ENCODE measurements at places on chromosomes 13 and 19.
A peak's percentile ranks its signal among the peaks of the same experiment; 100 is the strongest.

- DNase-seq, result no peak
Observed at GRCh38 chr19:49338691-49339300, 3.6 kb downstream of the CD37 start.

DNA sequence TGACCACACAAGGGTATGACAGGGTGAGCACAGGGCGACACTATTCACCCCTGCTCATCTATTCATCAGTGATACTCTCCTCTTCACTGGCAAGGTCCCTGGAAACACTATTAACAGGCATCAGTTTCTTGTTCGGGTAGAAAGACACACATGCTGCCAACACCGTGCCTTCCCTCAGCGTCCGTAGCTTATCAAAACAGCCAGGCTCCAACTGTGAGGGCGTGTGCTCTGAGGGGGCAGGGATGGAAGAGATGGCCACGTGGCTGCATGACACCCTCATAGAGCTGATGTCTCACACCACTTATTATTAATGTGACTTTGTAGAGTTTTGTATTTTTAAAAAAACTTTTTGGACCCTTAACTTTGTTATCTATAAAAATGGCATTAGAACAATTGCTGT lies 160.3 kb downstream of the ITGBL1 start:
- no peak for DNase-seq

DNA sequence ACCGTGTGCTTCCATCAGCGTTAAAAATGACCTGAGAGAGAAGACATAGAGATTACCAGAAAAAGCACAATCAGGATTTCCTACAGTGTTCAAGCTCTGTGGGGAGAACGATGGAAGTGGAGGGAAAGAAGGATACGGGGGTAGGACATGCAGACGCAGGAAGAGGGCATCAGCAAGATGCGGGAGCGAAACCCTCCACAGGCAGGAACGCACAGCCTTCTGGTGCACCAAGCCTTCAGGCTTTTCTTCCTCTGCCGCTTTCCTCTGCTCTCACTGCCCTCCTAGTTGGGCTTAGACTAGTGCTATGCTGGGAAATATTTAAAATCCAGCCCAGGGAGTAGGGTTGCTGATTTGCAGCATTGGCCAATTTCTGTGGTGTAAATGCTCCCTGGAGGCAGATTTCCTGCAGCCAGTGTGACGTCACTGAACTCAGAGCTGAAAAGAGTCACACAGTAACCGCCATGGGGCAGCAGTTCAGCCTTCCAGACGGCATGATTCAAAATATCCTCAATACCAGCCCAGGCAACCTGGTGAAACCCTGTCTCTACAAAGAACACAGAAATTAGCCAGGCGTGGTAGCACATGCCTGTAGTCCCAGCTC lies 205.1 kb upstream of the SOX1 start:
- no peak for DNase-seq

DNA sequence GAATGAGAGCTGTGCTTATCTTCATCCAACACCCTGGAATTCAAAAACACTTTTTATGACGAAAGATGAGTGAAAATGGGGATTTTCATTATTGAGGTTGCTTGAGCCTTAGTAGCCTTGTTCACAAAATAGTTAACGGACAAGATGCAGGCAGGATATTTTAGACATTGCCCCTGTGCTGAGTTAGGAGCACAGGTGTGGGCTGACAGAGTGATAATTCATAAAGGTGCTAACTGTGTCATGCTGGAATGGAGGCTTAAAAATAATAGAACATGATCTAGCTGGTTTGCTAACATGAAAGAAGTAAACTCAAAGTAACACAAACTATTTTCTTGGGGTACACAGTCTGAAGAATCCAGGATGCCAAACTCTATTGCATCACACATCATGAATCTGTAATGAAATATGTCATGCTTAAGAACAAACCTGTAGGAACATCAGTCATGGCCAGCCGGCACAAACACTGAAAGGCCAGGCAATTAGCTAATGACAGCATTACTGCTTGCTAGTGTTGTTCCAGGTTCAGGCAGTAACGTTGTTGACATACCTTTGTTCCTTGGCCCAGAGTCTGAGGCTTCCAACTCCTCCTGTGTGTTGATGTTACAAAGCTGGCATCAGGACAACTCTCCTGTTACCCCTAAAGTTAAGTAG lies 55.3 kb downstream of the FRY start:
- no peak for DNase-seq

GRCh38 chr13:111492341-111492950 lies 172.0 kb downstream of the TEX29 start:
- no peak for DNase-seq

DNA sequence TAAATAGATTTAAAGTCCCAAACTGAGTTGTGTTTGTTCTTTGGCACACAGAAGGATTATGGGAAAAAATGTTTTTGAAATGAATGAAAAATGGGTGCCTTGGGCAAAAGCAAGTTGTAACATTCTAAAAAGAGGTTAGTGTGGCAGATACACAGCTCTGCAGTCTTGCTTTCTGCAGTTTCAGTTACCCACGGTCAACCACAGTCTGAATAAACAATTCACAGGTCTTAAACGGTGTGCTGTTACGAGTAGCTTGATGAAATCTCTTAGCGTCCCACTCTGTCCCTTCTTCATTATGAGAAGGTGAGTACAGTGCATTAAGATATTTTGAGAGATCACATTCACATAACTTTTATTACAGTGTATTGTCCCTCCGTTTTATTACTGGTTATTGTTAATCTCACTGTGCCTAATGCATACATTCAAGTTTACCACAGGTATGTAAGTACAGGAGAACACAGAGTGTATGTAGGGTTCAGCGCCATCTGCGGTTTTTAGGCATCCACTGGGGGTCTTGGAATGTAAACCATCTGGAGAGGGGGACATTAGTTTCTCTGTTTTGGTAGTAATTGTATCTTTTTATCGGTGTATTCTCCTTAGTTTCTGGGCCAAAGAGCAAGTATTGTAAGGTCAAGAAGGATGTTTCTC lies 8.1 kb downstream of the FARP1 start:
- no peak for DNase-seq

GRCh38 chr19:1481224-1481892 lies 2.3 kb upstream of the C19orf25 start:
- DNase-seq, result no peak

- DNase-seq, result no peak
Observed at GRCh38 chr13:33707449-33707848, 110.5 kb upstream of the RFC3 start.

- no peak for DNase-seq
Observed at GRCh38 chr13:110001670-110002275, 215.4 kb upstream of the IRS2 start.

DNA sequence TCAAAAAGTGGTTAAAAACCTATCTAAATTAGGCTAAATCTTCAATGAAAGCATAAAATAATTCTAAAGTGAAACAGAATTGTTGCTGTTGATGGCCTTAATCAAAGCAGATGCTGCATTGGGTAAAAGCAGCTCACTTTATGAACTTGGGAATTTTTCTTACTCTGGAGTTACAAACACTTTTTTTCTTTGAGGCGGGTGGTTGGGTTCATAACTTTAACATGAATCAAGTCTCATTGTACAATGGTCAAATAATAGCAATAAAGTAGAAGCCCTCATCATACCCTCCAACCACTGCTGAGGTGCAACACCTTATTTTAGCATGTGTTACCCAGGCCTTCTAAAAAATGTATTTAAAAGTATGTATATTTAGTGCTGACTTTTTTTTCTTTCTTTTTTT lies 29.1 kb downstream of the NUP58 start:
- no peak for DNase-seq

- peak; percentile 80 for DNase-seq
Observed at GRCh38 chr19:53844849-53845246, 20.7 kb upstream of the NLRP12 start.

DNA sequence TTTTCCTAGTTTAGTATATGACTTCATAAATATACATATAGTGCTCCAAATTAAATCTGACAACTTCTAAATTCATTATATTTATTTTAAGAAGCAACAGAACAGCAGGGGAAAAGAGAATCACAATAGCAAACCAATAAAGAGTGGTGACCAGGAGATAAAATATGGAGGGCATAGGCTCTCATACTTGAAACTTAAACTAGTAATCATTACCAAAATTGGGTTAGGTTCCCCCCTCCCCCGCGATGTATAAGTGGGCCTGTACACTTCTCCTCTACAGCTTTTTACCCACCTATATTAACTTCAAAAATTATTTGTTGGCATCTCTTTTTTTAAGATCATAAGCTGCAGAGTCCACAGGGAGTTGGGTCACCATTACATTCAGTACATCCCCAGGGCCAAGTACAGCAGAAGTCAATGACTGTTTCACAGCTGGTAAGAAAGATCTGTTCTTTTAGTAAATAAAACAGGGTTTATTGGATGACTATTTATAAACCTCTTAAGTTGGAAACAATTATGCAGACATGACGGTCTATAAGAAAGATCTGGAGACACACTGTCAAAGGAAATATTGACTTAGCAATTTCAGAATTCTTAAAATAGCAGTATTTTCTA lies 29.4 kb downstream of the KLF12 start:
- no peak for DNase-seq

DNA sequence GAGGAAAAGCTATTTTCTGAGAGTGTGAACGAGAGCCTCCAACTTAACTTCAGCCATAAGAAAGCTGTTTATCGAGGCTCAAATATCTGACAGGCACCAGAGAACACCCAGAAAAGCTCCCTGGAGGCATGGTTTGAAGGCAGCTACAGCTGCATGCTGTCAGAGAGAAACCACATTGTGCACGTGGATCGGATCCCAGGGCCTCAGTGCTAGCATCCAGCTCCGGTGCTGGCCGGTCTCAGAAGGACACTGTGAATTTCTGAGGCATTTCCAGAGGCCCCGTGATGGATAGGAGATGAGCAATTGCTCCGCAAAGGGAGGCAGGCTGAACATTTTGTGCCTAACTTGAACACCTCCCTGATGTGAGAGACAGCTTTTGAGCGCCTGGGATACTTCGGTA lies 315.7 kb downstream of the FGF9 start:
- no peak for DNase-seq

GRCh38 chr19:16002406-16003384 lies 53.9 kb downstream of the OR10H4 start:
- DNase-seq, result peak; percentile 64

- no peak for DNase-seq
Observed at GRCh38 chr13:27106144-27106543, 65.5 kb downstream of the USP12 start.

DNA sequence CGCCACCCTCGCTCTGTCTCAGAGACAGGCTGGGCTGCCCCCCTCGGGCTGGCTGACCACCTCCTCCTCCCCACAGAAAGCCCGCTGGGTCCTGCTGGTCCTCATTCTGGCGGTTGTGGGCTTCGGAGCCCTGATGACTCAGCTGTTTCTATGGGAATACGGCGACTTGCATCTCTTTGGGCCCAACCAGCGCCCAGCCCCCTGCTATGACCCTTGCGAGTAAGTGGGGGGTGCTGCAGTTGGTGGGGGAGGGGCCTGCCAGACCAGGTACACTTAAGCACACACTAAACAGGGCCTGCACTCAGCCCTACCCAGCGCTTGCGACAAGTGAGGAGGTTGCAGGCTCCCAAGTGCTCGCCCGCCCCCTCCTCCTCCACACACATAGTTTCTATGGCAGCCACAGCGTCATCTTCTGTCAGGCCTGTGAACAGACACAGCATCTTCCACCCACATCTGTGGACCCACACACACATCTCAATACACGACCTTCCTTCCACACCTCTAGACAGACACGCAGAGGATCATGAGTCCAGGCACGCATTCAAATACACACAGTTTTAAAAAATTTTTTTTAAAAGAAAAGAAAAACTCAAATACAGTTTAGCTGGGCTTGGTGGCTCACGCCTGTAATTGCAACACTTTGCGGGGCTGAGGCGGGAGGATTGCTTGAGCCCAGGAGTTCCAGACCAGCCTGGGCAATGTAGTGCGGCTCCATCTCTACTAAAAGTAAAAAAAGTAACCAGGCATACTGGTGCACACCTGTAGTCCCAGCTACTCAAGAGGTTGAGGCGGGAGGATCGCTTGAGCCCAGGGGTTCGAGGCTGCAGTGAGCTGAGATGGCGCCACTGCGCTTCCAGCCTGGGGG lies 18.4 kb downstream of the PLD3 start:
- peak; percentile 73 for DNase-seq

GRCh38 chr19:17202249-17202648 lies 12.9 kb upstream of the USE1 start:
- DNase-seq, result no peak

DNA sequence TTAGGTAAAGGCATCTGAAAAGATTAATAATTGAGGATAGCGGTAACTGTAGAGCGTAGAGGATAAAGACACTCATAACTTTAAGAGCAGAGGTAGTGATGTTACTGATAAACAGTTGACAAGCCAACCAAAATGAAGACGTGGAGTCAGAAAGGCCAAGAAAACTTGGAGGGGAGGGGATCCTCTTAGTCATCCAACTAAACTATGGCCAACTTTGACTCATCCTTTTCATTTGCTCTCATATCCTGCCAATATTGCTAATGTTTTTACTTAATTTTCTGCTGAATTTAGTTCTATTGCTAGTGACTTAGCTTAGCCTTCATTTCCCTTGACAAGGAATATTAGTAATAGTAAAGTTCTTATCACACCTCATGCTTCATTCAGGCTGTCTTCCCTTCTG lies 13.4 kb downstream of the ITGBL1 start:
- DNase-seq, result no peak

DNA sequence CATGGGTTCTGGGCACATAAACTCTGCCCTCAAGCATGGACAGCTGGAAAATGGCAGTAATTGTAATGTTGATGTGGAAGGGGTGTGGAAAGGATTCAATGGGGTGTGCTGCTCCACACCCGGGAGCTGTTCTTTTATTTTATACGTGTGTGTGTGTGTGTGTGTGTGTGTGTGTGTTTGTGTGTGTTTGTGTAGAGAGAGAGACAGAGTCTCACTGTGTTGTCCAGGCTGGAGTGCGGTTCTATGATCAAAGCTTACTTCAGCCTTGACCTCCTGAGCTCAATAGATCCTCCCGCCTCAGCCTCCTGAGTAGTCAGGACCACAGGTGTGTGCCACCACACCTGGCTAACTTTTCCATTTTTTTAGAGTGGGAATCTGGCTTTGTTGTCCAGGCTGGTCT lies 2.8 kb downstream of the MRPS12 start:
- DNase-seq, result no peak

DNA sequence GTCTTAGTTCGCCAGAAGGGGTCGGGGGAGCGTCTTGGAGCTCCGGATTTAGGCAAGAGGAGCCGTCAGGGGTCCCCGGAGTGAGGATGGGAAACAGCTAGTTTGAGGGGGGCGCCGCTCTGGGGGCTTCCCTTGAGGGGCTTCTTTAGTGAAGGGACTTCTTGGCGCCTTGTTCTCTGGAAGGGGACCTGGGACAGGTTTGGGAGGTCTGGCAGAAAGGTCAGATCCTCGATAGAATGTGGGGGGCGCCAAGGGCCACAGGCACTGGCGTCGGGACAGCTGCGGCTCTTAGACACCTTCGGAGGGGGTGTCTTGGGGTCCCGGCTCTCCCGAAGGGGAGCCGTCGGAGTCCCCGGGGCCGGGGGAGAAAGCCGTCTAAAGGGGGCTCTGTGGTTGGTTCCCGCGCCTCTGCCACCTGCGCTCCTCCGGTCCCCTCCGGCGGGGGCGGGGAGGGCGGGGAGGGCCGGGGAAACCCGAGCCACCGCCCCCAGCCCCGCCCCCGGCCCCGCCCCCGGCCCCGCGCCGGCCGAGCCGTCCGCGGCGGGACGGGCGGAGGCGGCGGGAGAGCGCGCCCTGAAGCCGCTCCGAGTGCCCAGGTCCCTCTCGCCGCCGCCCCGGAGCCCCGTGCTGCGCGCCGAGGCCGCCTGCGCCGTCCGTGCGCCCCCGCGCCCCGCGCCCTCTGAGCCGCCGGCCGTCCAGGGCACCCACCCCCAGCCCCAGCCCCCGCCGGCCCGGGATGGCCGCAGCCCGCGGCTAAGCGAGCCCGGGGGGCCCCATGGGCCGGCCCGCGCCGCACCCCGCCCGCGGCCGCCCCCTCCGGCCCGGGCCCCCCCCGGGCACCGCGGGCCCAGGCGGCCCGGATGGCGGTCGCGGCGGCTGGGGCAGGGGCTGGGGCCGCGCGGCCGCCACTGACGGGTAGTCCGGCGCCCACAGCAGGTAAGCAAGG lies at the start of gene NRTN:
TSS of gene NRTN (plus strand) at position 552 of the 946 bp plus-strand sequence. CDS start 19,099 bp downstream, outside the sequence.
- no peak for DNase-seq
